ENCODE measurements at places on chromosomes 4 and X. TPM values are rescaled to one million over a fixed set of nuclear protein-coding genes. Genes with fewer than 3 reads are reported as not detected.

STK32B gene
- 0.32 TPM for total RNA-seq

CFAP47 gene
- total RNA-seq = not detected

ADGRG4 gene
- not detected for total RNA-seq

AMTN gene
- not detected for total RNA-seq

FGF5 gene
- not detected for total RNA-seq

KLF8 gene
- 6.7 TPM for total RNA-seq

NIPAL1 gene
- 1.4 TPM for total RNA-seq

RPA4 gene
- total RNA-seq = 0.99 TPM

FAM53A gene
- 2.3 TPM for total RNA-seq

LIMCH1 gene
- not detected for total RNA-seq

- no peak for DNase-seq
Measured at GRCh38 chrX:131225078-131225477, 64.0 kb downstream of the IGSF1 start.

DNA sequence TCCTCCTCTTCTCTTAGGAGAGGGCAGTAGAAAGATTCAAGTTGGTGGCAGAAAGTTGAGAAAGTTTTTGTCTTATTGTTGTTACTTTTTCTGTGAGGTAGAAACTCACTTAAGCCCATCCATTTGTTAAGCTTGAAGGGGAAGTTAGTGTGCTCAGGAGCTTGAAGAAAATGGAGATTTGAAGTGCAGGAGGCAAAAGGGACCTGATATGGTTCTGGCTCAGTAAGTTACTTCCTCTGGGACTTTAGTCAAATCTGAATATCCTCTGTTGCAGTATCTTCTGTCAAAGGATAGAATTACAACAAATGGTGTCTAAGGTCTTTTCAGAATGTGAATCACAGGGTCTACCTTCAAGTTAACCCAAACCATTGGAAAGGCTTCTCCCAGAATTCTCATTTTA lies 46.2 kb downstream of the CXCL13 start:
- DNase-seq = no peak

DNA sequence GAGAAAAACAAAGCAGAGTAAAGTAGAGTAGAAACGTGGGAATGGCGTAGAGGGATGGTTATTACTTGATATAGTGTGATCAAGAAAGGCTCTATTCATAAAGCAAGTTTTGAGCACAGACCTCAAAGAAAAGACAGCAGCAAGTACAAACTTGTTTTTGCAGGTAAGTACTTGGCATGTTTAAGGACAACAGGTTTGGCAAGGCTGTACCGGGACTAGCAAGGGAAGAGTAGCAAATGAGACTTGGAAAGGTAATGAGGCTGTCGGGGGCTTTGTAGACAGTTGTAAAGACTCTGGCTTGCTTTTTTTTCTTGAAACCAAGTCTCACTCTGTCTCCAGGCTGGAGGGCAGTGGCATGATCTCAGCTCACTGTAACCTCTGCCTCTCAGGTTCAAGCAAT lies 40.9 kb downstream of the NEK1 start:
- no peak for DNase-seq

GRCh38 chrX:118807151-118808017 lies 16.2 kb upstream of the ZCCHC12 start:
- DNase-seq = peak; percentile 62

GRCh38 chr4:128859887-128860677 lies 50.6 kb downstream of the JADE1 start:
- no peak for DNase-seq

GRCh38 chr4:2417226-2417764 lies 1.1 kb downstream of the ZFYVE28 start:
- no peak for DNase-seq

GRCh38 chr4:40307627-40308497 lies 27.3 kb upstream of the CHRNA9 start:
- DNase-seq = peak; percentile 84

DNA sequence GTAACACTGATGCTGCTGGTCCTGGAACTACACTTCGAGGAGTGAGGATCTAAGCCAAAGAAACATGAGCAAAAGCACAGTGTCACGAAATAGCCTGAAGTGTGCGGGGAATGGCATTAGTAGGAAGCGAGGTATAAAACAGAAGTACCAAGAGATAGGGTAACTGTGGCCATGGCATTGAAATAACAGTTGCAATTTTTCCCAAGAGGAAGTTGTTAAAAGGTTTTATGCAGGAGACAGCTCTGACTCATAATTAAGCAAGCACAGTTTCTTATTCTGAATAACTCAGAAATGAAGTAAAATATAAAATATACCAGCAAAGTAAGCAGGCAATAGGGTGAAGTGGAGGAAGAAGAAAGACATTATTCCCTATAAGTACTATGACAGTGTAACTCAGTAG lies 90.3 kb upstream of the TMEM150C start:
- no peak for DNase-seq

GRCh38 chrX:97672138-97672537 lies 788.4 kb downstream of the RPA4 start:
- DNase-seq = no peak

- no peak for DNase-seq
Measured at GRCh38 chrX:7904562-7904961, 22.7 kb downstream of the PNPLA4 start.

- no peak for DNase-seq
Measured at GRCh38 chrX:57417827-57418226, 131.3 kb downstream of the FAAH2 start.

GRCh38 chr4:105978684-105979296 lies 83.5 kb downstream of the NPNT start:
- DNase-seq = no peak

DNA sequence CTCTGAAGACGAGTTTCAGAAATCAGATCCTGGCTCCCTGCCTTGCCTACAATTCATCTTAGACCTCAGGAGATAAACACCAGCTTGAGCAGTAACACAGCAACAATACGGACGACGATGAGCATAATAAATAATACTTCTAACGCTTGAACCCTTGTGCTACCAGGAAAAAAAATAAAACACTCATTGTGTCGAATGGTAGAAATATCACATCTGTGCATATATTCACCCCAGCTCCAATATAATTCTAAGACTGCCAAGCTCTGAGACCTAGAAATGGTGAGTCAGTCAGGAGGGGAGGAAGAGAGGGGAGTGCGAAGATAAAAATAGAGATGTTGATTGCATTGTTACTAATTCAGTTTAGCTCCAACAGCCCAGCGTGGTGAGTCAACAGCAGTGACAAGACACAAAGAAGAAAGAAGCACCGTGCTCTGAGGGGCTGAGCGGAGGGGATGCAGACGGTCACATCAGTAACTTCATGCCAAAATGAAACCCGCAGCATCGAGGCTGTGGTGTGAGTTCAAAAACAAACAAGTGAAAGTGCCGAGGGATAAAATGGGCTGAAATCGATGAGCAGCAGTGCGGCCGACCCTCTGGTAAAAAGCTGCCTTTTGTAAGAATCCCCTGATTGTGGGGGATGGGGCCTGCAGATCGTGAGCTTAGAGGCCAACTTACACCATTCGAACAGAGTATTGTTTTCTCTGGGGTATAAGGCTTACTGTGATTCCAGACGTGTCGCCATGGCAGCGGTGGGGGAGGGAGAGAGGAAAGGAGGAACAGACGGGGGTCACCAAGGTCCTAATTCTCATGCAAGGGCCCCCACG lies 150.4 kb downstream of the MGST2 start:
- no peak for DNase-seq

DNA sequence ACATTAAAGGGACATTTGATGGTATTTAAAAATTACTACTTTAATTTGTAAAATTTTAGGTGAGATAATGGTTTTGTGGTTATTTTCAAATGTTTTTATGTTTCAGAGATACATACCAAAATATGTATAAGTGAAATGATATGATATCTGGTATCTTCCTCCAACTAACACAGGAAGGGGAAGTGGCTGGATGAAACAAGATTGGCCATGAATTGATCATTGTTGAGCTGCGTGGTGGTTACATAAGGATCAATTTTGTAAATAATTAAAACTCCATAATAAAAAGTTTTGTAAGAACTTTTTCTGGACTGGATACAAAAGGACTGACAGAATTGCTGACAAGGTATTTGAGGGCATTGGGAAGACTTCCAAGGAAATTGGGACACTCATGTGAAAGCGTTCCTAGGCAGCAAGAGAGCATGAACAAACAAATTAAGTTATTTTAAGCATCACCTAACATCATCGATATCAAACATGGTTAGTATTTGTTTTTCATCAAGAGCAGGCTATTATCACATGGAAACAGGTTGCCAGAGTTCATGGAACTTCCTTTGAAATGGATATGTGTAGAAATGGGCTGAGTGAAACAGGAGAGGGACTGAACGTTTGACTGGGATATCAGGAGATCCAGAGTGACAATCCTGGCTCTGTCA lies 4.4 kb upstream of the PGM2 start:
- DNase-seq = no peak

GRCh38 chr4:167129146-167129545 lies 105.1 kb downstream of the SPOCK3 start:
- no peak for DNase-seq

GRCh38 chrX:64977051-64977450 lies 801 bp upstream of the ZC4H2 start:
- DNase-seq = no peak
